Stimulated activated CD8-positive, alpha-beta memory T cell treated with anti-CD3 and anti-CD28 coated beads, Interleukin-4, amount 100 ng/mL, for 1 hour (primary cell): ENCODE measurements at places on chromosomes 16 and 17.

DNA sequence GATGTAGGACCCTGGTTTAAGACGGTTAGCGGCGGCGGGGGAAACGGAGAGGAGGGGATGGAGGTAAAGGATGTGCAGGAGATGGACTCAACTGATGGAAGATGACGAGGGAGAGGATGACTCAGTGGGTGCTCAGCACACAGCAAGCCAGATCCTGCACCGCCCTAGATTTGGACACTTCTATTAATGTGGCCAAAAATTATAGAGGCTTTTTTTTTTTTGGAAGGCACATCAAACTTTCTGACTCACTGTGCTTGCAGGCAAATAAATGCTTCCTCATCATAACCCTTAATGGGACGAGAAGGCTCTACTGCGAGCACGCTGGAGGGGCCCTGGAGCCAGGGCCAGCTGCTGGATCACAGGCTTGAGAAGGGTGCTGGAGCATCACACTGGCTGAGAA is 36.0 kb downstream of the RTN4RL1 start:
- no peak for DNase-seq

DNA sequence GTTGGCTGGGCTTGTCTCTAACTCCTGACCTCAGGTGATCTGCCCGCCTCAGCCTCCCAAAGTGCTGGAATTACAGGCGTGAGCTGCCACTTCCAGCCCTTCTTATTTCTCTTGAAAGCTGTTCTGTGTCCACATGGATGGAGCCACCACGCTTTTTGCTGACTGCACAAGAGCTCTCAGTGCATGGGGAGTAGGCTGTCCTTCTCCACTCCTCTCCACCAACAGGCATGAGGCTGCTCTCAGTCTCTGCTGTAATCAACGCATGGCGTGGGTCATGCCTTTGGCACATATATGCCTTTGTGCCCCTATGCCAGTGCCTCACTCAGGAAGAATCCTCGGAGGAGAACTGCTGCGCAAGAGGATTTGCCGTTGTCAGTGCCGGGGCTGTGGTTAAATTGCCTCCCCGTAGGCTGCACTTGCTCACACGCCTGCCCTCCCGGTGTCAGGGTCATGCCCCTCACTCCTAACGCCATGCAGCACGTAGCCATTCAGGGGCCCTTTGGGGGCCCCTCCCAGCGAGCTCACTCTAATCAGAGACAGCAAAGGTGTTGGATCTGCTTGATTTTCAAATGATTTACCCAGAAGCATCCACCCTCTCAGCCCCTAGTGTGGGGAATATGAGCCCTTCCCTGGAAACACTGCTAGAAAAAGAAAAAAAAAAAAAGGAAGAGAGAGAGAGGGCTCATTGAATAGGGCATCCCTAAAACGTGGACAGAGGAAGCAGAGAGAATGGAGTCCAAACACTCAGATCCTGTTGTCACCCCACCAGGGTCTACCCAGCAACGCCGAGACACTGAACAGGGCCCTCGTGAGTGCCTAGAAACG is 47.5 kb upstream of the ZCCHC14 start:
- no peak for DNase-seq

DNA sequence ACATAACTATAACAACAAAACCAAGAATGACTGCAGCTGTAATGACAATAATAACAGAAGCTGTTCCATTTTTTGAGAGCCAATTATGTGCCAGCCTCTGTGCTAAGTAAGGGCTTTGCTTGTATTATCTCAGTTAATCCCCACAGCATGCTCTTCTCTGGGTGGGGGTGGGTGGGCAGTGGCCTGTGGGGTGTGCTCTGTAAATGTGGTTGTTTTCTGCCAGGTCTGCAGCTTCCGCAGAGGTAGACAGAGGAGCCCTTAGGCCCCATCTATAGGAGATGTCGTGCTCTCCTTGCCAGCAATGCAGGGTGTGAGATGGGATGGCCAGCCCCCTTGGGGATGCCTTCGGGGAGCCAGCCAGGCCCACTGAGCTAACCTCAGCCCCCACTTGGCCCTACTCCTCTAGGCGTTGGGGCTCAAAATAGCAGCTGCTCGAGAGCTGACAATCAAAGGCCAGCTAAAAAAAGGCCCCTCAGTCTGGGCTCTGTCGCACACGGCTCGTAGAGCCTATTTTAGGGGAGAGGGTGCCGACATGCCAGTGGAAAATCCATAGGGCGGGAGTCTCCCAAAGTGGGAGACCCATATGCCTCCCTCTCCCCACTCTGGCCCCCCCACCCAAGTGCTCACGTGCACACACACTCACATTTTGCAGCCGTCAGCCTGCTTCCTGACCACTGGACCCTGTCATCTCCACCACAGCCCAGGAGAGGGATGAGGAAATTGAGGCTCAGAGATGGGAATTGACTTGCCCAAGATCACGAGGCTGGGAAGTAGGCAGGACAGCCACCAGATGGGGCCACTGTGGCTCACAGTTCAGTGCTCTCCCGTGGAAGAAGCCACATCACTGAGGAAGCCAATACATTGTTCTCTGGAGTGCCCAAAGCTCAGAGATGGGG is 15.8 kb downstream of the CDH16 start:
- no peak for DNase-seq

DNA sequence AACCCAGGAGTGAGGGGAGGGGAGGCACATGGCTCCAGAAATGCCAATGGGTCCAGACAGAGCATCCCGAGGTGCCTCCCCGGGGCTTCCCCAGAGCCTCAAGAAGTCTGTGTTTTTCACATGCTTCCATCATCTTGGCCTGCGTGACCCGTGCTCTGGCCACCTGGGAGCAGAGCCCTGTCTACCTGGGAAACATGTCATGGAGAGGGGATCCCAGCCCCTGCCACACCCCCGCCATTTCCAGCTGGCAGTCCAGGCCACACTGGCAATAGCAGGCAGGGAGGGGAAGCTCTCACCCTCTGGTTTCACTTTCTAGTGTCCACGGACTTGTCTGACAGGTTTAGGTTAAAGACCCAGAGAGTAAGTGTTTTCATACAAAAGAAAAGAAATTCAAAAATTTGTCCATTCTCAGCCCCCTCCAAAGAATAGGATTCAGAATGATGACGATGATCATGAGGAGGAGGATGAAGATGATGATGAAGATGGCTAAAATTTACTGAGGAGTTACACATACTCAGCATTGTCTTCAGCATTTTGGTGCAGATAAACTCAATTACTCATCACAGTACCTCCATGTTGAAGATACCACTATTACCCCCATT is 9.0 kb downstream of the SMIM5 start:
- no peak for DNase-seq

GRCh38 chr17:72477491-72477890 is 356.7 kb downstream of the SOX9 start:
- DNase-seq: no peak

GRCh38 chr16:79599256-79599836 is 1.2 kb downstream of the MAF start:
- no peak for DNase-seq

DNA sequence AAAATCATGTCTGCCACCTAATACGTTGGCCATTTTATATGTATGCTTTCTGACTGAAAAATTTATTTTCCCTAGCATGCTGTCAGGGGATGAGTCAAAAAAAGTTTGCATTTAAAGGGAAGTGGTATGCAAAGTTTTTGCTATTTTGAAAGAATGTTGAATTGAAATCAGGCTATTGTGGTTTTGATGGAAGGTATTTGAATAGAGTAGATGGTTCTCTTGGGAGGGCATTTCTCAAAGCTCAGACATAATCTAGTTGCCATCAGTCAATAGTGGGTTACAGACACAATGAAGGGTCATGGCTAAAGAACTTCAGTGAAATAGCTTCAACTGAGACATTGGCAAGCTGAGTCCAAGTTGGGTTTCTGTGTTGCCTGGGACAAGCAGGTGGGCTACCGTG is 102.4 kb downstream of the MAP2K6 start:
- DNase-seq: no peak

- DNase-seq: no peak
Observed at GRCh38 chr17:66690166-66690565, 144.8 kb upstream of the CACNG5 start.
